SK-N-MC (cell line): ENCODE measurements at places on chromosomes 2 and 18.
A peak's percentile ranks its signal among the peaks of the same experiment; 100 is the strongest.

- no peak for DNase-seq
Measured at GRCh38 chr2:67165523-67165990, 231.6 kb upstream of the ETAA1 start.

GRCh38 chr2:49129034-49129433, 25.3 kb downstream of the FSHR start:
- no peak for DNase-seq

GRCh38 chr2:142270291-142270690, 139.5 kb upstream of the LRP1B start:
- no peak for DNase-seq

GRCh38 chr18:21997207-21998143, 171.9 kb upstream of the GATA6 start:
- DNase-seq: peak; percentile 58

- DNase-seq: no peak
Measured at GRCh38 chr2:120879431-120880295, 144.0 kb downstream of the GLI2 start.

GRCh38 chr2:7094231-7094741, 177.1 kb downstream of the RNF144A start:
- DNase-seq: no peak

DNA sequence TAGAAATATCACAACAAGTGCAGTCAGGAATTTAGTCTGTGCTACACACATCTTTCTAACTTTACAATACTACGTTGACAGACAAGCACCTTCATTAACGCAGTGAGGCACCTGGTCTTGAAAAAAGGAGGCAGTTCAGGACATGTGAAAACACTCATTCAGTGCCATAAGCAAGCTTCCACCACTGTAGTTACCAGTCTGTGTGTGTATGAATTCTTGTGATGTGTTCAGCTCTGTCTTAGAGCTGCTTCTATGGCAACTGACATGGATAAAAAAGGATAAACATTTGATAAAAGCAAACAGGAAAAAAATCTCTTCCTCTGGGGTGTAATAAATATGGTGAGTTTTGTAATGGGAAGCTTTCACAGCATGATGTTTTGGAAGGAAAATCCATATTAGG, 623.8 kb upstream of the NXPH2 start:
- no peak for DNase-seq

DNA sequence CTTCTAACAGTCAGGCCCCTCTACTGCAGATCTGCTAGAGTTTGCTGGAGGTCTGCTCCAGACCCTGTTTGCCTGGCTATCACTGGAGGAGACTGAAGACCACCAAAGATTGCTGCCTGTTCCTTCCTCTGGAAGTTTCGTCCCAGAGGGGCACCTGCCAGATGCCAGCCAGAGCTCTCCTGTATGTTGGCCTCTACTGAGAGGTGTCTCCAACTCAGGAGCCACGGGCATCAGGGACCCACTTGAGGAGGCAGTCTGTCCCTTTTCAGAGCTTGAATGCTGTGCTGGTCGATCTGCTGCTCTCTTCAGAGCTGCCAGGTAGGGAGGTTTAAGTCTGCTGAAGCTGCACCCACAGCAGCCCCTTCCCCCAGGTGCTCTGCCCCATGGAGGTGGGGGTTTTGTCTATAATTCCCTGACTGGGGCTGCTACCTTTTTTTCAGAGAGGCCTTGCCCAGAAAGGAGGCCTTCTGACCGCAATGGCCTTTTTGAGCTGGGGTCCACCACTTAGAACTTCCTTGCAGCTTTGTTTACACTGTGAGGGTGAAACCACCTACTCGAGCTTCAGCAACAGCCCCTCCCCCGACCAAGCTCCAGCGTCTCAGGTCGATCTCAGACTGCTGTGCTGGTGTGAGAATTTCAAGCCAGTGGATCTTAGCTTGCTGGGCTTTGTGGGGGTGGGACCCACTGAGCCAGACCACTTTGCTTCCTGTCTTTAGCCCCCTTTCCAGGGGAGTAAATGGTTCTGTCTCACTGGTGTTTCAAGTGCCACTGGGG, 566.0 kb downstream of the NR4A2 start:
- DNase-seq: no peak

GRCh38 chr2:21333684-21334083, 209.9 kb downstream of the TDRD15 start:
- no peak for DNase-seq

GRCh38 chr2:159612255-159612901, 4.0 kb downstream of the BAZ2B start:
- DNase-seq: no peak

GRCh38 chr2:197862246-197862955, 58.0 kb downstream of the PLCL1 start:
- no peak for DNase-seq

- no peak for DNase-seq
Measured at GRCh38 chr2:234995332-234996068, 43.7 kb downstream of the SH3BP4 start.

DNA sequence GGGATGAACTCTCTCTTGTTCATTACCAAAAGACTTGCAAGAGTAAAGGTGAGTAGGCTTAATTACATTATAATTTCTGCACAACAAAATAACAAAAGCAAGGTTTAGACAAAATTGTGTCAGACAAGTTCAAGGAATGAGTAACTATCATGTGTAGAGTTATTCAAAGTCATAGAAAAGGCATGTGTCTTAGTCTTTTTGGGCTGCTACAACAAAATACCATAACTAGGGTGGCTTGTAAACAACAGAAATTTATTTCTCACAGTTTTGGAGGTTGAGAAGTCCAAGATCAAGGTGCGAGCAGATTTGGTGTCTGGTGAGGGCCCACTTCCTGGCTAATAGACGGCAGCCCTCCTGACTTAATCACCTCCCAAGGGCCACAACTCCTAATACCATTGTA, 37.6 kb downstream of the IL1R2 start:
- DNase-seq: no peak

- DNase-seq: no peak
Measured at GRCh38 chr18:52340406-52341102, 557 bp downstream of the DCC start.

DNA sequence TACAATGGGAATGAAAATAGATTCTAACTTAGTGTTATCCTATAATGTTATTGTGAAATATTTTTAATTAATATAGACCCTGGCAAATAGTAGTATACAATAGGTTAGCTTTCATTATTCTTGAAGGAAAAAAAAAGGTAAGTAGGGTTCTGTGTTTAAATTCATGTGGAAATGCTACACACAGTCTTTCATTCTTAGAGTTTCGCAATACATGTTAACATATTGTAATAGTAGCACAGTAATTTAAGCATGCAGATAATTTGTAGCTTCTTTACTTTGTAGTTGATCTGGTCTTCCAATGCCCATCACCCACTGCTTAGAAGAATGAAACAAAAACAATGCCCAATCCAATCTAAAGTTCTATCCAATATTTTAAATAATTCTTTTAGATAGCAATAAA, 54.8 kb upstream of the MSTN start:
- no peak for DNase-seq

- no peak for DNase-seq
Measured at GRCh38 chr18:8787794-8788193, 82.4 kb downstream of the MTCL1 start.

GRCh38 chr2:101120124-101120996, 30.8 kb downstream of the TBC1D8 start:
- no peak for DNase-seq

- no peak for DNase-seq
Measured at GRCh38 chr2:35337922-35338321, 1017.7 kb upstream of the CRIM1 start.
